ENCODE measurements at places on chromosomes 4 and X.
A peak's percentile ranks its signal among the peaks of the same experiment; 100 is the strongest.

DNA sequence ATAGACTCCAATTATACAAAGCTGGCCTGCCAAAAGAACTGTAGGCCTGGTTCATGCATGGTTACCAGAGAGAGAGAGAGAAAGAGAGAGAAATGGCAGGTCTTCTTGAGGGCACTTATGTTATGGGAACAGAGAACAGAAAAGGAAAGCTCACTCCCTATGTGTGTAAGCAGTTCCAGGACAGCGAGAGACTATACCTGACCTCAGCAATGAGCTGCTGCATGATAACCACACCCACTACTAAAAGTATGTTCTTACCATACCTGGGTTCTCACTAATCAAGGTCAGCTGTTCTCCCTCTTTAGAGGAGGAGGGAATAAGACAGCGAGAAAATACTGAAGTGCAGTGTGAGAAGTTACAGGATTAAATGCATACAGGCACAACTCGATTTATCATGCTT, 583.3 kb downstream of the GBA3 start:
- no peak for DNase-seq

- DNase-seq = peak; percentile 39
Measured at GRCh38 chr4:160510928-160511327, 1408.0 kb downstream of the RAPGEF2 start.

DNA sequence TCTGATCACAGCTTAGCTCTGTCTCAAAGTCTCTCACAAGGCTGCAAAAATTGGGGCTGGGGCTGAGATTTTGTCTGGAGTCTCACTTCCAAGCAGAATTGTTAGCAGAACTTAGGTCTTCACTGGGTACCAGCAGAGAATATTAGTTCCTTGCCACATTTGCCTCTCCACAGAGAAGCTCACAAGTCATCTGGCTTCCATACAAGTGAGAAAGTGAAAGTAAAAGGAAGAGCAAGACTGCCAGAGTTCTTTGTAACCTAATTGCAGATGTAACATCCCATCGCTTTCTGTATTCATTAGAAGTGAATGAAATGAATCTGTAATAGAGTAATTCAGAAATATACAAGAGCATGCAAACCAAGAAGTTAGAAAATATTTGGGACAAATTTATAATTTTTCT, 624.1 kb upstream of the GNPDA2 start:
- no peak for DNase-seq

DNA sequence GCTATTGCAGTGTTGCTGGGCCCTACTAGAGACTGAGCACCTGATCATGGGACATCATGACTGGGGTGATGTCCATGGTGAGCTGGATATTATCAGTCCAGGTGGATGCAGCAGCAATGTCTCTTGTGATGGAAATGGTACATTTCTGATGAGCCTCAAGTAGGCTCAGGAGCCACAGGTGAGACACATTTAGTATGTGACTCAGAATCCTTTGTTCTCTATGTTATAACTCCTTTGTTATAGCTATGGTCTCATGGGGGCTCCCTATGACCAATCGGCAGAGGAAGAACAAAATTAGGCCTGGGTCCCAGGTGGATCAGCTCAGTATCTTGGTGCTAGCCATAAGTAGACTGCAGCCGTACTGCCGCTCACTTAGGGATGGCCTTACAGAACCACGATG, 107.9 kb upstream of the FAT1 start:
- no peak for DNase-seq

GRCh38 chr4:157076578-157076947, 613 bp downstream of the GLRB start:
- no peak for DNase-seq

- no peak for DNase-seq
Measured at GRCh38 chr4:1769692-1770091, 23.4 kb upstream of the FGFR3 start.

- no peak for DNase-seq
Measured at GRCh38 chr4:139559687-139560086, 3.7 kb upstream of the SETD7 start.

Measured in brain microvascular endothelial cell (primary cell).